ENCODE measurements at places on chromosomes 5 and 9.

GRCh38 chr5:52804387-52804791, 16.7 kb downstream of the ITGA1 start:
- no peak for DNase-seq

DNA sequence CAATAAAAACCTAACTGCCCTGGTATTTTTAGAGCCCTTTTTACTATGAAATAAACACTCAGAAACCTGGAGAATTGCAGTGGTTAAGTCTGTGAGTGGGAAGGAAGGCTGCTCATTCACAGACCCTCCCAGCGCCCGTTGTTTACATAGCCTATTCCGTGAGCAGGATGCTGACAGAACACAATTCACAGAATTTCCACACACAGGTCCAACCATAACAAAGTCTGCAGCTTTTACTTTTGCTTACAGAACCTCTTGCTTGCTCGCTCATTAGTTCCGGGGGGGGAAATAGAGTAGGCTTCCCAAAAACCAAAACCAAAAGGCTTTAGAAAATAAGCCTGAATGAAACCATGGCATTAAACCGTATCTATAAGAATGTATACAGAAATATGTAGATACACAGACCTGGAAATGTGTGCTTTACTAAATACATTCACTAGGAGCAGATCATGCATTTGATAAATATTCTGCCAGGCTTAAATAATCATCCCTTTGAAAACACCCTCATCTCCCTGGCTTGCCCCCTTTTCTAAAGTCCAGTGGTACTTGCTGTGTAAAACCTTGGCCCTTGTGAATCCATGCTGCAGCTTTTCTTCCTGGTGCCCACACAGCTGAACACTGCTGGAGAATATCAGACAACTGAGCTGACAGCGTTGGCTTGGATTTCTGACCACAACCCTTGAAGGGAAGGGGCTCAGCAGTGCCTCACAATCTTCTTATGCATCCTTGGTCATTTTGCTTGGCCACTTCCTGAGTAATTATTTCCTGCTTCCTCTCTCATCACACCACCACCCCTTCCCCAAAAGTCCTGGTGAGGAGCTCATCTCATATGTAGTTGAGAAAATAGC, 128.0 kb downstream of the FANCC start:
- DNase-seq: no peak

DNA sequence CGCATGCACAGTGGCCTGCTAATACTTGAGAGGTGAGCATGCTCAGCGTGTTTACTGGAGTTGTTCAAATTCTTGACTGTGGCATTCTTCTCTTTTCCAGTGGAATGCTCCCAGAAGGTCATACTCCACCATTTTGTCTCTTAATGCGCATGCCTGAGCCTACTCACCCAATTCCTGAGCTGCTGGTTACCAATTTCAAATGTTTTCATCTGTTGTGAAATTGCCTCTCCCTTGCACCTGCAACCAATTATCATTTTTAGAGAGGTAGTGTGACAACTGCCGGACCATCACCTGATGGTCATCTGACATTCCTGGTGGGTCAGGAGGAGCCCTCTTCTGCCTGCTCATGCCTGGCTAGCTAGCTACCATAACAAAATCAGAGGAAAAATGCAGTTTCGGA, 82.2 kb upstream of the LIFR start:
- no peak for DNase-seq

DNA sequence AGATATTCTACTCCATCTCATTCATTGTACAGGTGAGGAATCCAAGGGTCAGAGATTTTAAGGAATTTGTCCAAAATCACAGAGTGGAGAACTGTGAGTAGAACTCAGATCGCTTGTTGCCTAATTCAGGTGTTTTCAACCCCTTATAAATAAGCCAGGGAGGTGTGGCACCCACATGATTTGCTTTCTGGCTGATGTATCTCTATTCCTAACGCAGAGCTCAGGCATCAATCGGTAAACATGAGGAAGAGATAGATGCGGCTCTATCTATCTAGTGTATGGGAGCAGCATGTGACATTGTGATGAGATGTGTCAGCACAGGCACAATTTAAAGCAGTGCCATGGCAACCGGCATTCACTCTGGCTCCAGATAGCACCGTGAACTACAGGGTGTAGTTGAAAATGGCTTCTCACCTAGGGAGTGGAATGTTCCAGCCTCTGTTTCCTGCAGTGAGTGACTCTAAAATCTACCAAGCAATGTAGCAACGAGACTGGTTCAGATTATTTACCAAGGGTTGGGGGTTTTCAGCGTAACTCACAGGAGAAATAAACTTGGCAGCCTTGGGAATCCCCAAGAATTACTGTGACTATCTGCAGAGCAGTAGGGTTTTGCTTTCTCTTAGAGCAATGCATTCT, 53.4 kb upstream of the SUB1 start:
- no peak for DNase-seq

DNA sequence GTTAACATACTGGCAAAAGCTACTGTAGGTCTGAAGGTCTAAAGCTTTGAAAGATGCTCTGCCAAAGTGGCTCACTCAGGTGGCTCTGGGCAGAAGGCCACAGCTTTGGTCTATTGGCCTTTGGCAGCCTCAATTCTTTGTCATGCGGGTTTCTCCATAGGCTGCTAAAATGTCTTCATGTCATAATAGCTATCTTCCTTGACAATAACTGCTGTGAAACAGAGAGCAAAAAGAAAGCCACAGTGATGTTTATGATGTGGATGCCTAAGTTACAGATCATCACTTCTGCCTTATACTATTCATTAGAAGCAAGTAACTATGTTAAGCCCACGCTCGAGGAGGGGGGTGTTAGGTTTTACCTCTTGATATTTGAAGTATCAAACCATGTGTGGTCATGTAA, 906.1 kb upstream of the CDH9 start:
- no peak for DNase-seq

GRCh38 chr5:15585128-15585527, 85.1 kb downstream of the FBXL7 start:
- no peak for DNase-seq

GRCh38 chr9:86413971-86414880, 60.0 kb upstream of the TUT7 start:
- DNase-seq: no peak

DNA sequence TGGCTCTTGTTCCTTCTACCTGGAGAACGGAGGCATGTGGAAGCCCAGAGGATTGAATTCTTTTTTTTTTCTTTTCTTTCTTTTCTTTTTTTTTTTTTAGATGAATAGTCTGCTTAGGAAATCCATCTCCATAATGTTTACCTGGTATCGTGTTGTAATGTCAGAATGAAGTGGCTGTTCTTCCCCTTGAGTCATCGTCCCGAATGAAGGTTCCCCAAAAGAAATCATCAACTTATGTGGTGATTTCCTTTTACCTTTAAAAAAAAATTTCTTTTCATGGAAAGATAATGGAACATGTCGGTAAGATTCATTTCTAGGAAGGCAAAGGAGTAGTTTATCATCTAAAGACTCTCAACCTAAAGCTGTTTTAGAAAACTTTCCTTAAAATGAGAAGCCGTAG, 59.7 kb downstream of the DOCK8 start:
- no peak for DNase-seq

DNA sequence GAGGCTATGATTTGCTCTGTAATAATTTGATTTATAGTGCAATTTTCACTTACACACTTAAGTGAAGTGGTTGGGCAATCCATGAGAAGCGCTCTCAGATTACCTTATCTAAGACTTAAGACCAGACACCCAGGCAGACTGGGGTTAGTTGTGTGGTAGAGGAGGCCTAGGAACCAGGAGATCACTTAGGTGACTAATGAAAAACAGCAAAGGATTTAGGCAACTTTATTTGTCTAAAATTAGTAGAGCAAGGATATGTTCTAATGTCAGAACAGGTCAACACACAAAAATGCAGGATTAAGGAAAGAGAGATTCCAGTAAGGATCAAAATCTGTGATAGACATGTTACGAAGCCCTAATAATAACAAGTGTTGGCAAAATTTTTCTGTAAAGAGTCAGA, 913.8 kb downstream of the TLE1 start:
- peak; percentile 68 for DNase-seq

- no peak for DNase-seq
Measured at GRCh38 chr5:31551878-31552277, 19.8 kb downstream of the C5orf22 start.

GRCh38 chr9:124749284-124749683, 21.8 kb downstream of the NR6A1 start:
- DNase-seq: no peak

DNA sequence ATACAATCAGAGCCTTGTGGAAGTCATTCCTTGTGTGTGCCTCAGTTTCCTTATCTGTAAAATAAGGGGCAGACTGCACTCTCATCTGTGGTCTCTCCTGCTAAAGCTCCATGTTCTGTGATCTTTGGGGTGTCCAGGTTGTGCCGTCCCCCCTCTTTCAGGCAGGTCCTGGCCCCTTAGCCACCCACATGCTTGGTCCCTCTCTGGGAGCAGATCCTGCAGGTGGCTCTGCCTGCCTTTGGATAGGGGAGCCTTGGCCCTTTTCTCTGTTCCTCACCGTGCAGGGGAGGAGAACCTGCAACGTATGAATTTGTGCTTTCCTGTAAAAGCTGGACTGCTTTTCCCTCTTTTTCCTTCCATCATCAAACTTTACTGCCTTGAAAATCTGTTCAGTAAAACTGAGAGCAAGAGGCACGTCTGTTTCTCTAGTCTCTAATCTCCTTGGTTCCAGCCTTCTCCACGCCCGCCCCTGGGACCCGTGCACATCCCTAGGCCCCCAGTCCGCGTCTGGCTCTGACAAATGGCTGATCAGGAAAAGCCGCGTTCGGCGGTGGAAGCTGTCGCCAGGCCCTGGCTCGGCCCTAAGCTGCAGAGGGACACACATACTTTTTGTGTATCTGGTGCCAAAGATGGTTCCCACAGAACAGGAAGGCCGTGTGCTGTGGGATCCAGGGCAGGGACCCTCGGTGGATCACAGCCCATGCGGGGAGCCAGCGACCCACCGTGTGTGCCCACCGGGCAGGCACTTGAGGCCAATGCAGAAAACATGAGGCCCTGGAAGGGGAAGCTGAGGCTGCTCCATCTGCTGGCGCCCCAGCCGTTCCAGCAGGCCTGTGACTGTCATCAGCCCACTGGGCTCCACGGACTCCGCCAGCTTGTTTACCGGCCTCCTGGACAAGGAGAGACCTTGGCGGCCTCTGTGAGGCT, 43.4 kb upstream of the COL5A1 start:
- no peak for DNase-seq

- no peak for DNase-seq
Measured at GRCh38 chr9:106621313-106622163, 241.4 kb upstream of the ZNF462 start.

GRCh38 chr5:1177826-1178528, 23.4 kb upstream of the SLC6A19 start:
- peak; percentile 2 for DNase-seq

- no peak for DNase-seq
Measured at GRCh38 chr9:16241231-16241630, 629.2 kb downstream of the BNC2 start.

- peak; percentile 78 for DNase-seq
Measured at GRCh38 chr9:69971643-69972449, 71.8 kb upstream of the MAMDC2 start.

GRCh38 chr9:34275811-34276210, 53.3 kb downstream of the KIF24 start:
- DNase-seq: no peak

DNA sequence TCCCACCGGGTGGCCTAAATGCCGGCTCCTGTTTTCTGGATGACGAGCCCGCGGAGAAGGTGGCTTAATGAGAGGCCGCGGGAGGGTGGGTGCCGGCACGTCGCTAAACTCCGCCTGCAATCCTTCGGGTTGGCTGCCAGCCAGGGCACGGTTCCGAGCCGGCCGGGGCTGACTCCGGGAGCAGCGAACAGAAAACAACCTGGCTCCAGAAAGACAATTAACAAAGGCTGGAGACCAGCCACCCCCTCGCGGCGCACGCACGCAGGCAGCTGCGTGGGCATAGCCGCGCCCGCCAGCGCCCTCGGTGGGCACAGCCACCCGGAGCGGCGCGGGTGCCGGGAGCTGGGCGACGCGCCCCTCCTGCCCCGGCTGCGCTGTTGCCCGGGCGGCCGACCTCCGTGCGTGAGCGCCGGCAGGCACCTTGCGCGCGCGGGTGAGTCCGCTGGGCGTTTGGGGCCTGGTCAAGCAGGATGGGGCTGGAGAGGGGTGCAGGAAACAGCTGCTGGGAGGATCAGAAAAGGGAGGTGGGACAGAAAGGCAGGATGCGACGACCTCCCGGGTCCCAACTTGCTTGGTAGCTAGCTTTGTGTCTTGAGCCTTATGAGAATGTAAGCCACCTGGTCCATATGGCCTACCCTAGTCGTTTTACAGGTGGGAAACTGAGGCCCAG, at the start of gene ARHGEF37:
TSS of gene ARHGEF37 (plus strand) at position 307 of the 670 bp plus-strand sequence. CDS start 16,272 bp downstream, outside the sequence.
- DNase-seq: peak; percentile 71

Data from BE2C (cell line).